ENCODE measurements at places on chromosomes 6 and 20.

DNA sequence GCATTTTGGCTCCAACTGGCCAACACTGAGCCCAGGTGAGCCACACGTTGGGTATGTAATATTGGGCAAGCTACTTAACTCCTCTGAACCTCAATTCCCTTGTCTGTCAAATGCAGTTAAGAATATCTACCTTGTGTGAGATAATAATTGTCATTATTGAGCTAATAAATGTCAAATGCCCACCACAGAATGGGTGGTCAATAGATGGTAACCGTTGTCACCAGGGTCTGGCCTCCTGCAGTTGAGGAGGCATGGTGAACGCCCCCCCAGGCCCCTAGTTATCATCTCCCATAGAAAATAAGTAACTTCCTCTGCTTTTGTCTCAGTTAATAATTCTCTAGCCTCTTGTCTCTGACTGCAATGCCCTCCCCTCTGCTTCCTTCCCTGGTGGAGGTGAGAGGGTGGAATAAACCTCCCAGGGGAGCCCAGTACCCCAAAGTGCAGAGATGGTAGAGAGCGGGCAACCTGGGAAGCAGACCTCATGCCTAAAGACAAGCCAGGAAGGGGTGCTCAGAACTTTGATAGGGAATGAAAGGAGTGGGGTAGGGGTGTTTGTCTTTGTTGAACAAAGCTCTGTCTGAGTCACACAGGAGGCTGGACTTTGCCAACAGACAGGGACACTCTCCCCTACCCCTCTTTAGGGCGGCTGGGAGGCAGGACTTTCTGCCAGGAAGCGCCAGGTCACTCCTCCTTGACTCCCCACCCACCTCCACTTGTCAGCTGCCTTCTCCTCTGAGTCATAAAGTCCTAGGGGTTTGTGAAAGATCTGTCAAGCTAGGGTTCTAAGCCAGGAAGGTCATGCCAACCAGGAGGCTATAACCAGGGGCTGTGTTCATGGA is 1.3 kb upstream of the UNC5CL start:
- no peak for DNase-seq

DNA sequence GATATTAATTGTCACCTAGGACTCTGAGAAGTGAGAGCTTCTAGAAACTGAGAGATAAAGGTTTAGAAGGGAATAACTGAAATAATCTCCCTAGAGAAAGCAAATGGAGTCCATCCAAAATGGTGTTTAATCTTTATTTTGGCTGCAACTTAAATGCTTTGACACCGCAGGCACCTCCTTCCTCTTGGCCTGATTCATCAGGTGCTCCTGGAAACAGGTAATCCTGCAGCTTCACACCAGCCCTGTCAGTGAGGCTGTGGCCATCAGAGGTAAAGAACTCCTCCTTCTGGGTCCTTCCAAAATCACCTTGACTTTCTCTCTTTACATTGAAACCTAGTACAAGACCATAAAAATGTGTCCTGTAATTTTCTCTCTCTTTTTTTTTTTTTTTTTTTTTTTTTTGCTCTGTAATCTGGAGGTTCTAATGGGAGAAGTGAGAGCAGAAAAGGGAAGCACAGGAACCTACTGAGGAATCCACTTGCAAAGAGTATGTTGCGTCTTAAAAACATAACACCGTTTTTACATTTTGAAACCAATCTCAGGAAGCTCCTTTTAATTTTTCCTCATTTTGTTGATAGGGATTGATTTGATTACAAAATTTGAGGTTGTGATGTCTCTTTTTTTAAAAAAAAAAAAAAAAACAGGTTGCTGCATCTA is 124.2 kb downstream of the LRRC1 start:
- DNase-seq, result no peak

DNA sequence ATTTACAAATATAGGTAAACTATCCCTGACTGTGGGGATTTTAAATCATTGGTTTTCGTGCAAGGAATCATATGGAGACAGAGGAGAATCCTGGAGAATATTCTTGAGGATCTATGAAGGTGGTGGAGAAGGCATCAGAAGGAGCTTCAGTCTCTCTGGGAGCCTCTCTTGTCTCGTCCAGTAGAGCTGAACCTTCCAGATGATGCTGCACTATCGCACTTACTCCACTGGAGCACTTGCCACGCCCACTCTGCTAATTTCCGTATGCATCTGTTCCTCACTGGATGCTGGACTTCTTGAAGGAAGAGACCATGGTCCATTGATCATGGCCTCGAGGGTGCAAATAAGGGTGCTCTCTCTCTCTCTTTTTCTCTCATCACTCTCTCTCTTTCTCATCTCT is 36.8 kb downstream of the C6orf118 start:
- DNase-seq, result no peak

DNA sequence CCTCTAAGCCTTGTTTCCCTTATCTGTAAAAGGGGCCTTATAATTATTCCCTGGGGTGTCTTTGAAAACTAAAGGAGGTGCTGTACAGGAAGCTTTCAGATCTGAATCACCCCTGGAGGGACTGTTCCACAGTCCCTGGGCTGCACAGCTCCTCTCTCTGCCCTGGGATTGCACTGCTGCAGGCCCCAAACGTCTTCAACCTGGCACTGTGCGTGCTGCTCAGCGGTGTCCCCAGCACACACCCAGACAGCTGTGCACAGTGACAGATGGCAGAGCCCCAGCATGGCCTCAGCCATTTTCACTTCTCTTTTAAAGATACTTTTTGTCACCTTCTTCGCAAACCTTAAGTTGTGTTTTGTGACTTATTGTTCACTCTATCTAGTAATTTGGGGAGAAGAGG is 50.7 kb upstream of the INSM1 start:
- no peak for DNase-seq

- DNase-seq, result no peak
Observed at GRCh38 chr6:16854986-16855385, 93.7 kb upstream of the ATXN1 start.

DNA sequence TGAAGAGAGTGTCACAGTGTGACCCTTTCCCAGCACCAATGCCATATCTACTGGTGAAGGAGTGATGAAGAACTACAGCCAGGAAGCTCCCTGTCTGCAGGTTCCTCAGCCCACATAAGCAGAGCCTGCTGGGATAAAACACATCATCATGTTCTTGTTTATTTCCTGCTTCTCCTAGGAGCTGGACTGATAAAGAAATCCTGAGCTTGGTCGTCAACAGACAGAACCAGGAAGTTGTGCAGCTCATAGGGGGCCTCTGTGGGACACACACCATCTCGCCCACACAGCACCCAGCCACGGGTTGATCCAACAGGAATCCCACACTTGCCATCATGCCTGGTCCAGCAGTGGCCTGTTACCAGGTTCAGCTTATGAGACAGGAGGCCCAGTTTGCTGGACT is 2.8 kb upstream of the CSTL1 start:
- DNase-seq, result no peak

DNA sequence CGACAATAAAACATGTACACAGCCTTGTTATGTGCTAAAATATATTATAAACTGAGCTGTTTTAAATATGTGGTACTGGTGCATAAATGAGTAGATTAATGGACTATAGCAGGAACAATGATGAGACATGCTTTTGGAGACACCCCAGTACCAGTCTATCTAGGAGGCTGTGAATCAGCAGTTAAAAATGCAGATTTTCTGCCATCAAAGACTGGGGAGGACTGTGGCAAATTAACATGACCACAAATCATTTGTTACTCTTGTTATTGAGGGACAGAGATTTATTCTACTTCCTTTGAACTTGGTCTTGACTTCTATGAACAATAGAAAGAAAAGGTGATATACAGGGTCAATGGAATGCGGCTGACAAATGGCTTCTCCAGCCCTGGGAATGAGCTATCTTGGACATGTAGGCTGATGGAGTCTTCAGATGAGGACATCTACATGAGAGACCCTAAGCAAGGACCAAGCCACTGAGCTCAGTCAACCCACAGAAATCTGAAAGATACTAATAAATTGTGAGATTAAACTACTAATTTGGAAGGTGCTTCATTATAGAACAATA is 551.7 kb upstream of the GJE1 start:
- peak; percentile 61 for DNase-seq

DNA sequence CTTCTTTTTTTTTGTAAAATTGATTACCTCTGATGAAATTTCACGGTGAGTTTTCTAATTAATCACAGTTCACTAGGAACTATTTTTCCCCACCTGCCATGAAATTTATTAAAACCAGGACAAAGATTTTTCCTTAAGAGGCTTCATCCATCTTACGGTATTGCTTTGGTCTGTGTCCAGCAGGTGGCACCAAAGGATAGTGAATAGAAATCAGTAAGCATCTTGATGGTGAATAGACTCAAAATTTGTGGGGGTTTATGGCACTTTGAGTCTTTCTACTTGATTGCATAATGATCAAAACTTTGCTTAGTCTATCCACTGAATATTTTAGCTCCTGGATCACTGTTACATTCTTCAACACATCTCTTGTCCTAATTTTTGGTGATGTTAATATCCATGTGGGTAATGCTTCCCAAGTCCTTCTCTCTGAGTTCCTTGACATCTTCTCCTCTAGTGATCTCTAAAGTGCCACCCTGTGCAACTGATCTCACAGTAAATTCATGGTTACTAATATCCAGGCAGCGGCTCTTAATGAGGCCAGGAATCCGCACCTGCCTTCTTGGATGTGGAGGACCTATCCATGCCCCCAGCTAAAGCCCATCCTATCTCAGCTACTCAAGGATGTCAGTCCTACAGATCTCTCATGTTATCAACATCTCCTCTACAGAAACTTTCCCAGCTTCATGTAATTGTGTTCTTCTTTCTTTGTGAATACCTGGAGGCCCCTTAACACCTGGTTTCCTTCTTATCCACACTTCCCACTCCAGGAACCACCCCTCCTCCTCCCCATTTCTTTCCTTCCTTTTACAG is 54.5 kb downstream of the STMND1 start:
- peak; percentile 44 for DNase-seq

- no peak for DNase-seq
Observed at GRCh38 chr6:113449051-113449450, 408.1 kb upstream of the MARCKS start.

DNA sequence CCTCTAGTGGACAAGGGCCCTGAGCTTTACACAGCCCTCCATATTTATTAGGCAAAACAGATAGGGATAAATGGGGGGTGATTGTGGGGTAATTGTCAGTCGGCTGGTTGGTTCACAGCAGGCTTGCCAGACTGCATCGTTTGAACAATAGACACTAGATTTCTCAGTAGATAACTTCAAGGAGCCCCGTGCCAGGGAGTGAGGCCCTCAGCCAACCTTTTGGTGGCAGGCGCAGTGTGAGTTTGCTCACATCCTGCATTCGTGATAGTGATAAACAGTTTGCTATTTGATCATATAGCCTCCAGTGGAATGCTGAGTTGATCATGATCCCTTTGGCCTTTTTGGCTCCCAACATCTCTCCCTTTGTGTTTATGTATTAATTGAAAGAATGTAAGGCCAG is 3.6 kb upstream of the ABHD12 start:
- no peak for DNase-seq

- no peak for DNase-seq
Observed at GRCh38 chr6:142796024-142796423, 149.0 kb downstream of the HIVEP2 start.

- no peak for DNase-seq
Observed at GRCh38 chr20:9144643-9145042, 75.8 kb downstream of the PLCB4 start.

DNA sequence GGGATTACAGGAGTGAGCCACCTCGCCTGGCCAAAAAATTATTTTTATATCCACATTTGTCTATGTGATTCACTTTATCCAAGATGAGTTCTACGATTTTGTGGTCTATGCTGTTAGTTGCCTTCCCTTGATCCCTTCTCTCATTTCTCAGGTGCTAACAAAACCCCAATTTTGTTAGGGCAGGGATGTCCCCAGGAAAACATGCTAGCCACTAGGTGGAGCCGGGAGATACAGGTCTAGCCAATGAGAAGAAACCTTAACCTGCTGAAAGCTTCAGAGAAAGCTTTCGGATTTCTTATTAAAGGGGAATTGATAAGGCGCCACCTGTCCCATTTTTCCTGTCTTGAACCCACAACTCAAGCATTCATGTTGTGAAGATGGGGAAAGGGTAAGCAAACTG is 167.4 kb upstream of the OLIG3 start:
- no peak for DNase-seq

DNA sequence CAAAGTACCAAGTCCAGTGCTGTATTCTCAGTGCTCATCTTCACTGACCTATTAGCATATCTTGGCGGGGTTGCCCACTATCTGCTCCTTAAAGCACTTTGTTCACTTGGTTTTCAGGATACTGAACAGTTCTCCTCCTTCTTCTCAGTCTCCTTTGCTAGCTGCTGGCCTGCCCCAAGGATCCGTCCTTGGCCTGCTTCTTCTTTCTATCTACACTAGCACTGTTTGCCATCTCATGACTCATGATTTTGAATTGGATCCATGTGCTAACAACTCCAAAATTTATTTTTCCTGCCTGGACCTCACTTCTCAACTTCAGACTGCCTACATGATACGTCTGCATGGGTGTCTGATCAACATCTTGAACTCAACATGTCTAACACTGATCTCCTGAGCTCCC is 15.5 kb downstream of the TPD52L1 start:
- no peak for DNase-seq

GRCh38 chr6:163872335-163872734 is 457.8 kb downstream of the QKI start:
- DNase-seq, result no peak

DNA sequence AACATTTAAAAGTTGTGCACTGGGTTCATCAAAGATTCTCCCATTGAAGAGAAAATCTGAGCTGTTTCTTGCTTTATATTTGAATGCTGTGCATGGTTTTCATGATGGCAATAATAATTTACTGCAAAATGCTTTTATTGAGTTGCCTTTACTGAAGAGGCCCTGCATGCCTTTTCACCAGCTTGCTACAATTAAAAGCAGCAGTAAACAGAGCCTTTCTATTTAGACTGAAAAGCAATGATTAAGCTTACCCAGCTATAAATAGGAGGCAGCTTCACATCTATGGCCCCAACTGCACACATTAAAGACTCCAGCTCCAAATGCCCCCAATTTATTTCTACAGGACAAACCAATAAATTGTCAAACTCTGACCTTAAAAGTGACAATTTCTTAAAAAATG is 70.3 kb downstream of the ANKEF1 start:
- DNase-seq, result no peak

GRCh38 chr20:6440443-6440799 is 317.6 kb upstream of the FERMT1 start:
- DNase-seq, result no peak

- DNase-seq, result no peak
Observed at GRCh38 chr20:7087803-7088202, 320.3 kb downstream of the BMP2 start.

Measured in GM04503 (cell line).